ENCODE measurements at places on chromosomes 12 and 14.

GRCh38 chr12:123879101-123879500 is 93.5 kb downstream of the CCDC92 start:
- no peak for DNase-seq

GRCh38 chr14:52738409-52738808 is 8.4 kb downstream of the STYX start:
- no peak for DNase-seq

- DNase-seq: no peak
Measured at GRCh38 chr12:80040075-80040738, 59.1 kb upstream of the OTOGL start.

DNA sequence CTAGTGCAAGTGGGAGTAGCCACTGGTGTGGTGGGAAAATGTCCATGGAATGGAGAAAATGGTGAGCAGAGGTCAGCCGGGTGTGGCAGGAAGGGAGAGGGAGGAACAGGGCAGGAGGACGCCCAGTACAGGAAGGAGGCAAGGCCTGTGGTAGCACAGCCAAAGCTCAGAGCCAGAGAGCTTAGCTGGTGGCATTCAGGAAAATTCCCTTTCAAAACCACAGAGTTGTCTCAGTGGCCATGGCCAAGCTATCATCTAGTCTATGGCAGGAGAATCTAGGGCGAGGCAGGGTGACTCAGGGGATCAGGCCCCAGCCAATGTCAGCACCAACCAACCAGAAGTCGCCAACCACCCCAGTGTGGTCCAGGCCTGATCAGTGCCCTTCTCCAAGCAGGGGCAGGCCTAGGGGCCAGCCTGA is 67.7 kb upstream of the DDX11 start:
- peak; percentile 99 for DNase-seq

DNA sequence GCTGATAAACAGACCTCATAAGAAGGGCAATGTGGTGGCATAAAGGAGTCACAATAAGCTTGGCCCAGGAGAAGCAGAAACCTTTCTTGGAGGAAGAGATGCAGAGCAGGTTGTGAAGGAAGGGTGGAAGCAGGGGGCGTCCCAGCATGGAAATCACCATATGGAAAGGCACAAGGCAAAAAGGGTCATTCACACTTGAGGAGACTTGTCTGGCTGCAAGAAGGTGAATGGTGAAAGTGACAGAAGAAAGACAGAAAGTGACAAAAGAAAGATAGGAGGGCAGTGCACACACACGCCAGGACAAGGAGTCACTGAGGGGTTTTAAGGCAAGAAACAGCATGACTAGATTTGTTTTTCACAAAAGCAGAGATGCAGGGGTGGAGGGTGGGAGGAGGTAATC is 38.3 kb downstream of the GALNT4 start:
- no peak for DNase-seq

DNA sequence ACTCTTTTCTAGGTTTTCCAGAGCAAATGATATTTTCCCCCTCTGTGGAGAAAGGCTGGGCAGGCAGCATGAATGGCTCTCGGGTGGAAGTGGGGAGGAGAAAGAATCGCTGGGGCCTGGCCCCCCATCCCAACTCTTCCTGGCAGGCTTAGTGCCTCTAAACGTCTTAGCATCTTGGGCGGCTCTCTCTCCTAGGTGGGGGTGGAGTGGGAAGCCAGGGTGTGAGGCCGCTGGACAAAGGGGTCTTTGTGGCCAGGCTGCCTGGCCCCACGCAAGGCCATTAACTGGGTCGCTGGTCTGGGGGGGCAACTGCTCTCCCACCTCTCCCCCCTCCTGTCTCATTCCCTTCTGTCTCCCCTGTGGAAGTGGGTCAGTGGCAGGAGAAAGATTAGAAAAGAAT is 4.7 kb downstream of the LRP1-AS start:
- DNase-seq: no peak

- peak; percentile 67 for DNase-seq
Measured at GRCh38 chr12:873954-874353, 75.5 kb downstream of the RAD52 start.

DNA sequence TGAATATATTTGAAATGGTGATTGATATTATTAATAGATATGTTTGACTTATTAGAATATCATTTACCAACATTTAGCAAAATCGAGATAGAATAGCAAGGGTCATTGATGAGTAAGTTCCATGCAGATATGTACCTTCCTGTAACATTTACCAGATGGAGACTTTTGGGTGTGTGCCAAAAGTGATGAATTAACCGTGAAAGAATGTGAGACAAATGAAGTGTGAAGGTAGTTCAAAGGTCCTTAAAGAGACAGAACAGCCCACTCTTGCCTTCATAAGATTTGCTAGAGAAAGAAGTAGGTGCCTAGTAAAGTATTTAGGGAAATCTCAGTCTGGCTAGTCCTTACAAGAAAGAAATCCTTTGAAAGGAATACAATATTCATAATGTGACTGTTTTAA is 45.5 kb downstream of the FGD4 start:
- DNase-seq: no peak

DNA sequence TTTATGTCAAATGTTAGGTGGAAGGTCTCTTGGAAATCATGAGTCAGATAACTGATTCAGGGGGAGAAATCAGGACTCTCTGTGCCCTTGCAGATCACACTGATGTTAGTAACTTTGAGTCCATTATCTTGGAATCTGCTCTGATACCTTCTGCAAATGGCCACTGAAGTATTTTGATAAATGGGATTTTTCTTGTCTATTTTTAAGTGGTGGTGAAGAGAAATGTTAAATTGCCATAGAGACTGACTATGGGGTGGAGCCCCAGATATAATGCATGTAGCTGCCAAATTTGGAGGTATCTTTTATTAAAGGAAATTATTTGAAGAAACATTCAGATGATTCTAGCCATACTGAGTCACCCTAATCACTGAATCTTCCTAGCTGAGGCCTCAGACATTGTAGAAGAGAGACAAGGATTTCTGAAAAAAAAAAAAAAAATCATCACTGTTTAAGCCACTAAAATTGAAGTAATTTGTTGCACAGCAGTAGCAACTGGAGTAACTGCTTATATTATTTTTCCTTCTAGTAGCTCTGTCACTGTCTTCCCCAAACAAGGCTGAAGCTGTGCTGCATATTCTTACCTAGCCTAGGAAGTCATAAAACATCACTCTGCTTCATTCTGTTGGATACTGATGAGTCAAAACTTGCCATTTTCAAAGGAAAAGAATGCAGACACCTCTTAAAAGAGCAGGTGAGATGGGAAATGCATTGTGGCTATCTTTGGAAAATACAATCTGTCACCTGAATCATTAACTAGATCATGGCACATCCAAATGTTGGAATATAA is 36.0 kb upstream of the CLEC14A start:
- DNase-seq: no peak

- DNase-seq: no peak
Measured at GRCh38 chr14:35390577-35391387, 13.8 kb downstream of the NFKBIA start.

DNA sequence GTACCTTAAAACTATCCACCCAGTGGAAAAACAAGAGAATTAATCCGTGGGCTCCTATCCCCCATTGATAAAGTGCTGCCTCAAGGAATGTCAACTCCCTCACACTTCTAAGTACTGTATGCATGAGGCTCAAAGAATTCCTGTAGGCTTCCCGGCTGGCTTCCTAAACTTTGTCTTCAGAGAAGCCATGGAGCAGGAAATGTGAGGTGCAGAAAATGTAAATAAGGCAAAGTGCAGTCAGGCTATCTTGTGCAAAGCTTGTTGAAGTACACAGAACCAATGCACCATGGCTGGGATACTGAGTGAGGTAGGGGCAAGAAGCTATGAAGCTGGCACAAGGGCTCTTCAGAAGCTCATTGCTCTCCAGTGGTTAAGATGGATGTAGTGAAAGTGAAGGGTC is 611.0 kb downstream of the FSCB start:
- DNase-seq: no peak

DNA sequence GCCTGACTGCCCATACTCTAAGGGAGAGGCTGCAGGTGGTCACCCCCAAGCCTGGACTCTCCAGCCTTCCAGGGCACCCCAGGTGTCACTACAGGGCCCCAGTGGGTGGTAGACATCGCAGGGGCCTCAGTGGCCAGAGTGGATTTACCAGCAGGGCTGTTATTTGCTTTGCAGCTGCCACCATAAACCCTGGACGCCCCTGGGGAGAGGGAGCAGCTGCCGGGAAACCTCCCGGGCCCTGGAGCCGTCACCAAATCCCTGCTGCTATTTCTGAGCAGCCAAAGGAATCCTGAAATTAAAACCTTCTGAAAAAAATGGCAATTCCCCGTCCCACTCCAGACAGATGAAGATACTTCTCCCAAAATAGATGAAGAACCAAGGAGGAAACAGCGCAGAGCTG is 13.9 kb downstream of the TMEM119 start:
- peak; percentile 96 for DNase-seq

GRCh38 chr12:70154087-70154638 is 89.1 kb upstream of the CNOT2 start:
- DNase-seq: no peak

DNA sequence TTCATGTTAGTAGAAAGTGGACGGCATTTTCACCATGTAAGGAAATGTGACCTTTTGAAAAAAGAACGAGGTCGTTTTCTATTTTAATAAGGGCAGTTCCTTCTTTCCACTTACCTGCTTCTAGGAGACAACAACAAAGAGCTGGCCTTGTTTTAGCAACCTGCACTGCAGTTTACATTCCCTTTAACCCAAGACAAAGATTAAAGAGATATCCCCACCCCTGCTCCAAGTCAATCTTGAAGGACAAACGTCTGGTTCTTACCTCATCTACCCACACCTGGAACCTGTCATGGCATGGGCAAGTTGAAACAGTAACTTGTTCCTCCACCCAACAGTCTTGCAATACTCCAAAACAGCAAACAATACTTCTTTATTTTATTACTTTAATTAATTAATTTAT is 32.7 kb downstream of the ZCCHC8 start:
- no peak for DNase-seq

DNA sequence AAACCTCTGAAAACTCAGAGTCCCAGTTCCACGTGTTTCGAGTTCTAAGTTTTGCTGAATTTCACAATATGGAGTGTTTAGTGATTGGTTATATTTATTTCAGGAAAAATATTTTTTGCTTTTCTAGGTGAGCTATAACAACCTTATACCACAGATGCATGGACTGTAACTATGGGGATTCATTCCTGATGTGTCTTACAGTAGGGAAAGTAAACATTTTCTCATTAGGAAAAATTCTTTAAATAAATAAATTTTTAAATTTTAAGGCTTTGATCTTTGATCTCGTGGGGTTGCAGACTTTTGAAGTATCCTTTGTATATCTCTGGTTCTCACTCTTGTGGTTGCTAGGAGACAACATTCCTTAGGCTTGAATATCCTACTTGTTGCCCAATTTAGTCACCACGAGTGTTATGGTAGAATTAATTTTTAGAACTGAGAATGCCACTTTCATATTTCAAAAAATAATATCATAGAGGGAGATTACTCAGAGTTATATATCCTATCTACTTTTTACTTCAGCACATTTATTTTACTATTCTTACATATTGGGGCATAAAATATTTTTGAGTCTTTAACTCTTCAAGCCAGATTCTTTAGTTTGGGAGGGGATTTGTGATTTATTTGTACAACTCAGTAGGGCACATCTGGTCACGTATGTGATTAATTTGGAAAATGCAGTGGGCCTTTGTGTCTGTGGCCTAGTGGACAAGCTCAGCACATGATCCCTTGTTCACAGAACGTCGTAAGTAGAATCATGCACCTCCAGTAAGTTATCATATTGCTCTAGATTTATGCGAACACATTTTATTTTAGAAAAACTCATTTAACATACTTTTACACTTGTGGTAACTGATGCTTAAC is 224.0 kb downstream of the TTC6 start:
- peak; percentile 84 for DNase-seq

- DNase-seq: peak; percentile 98
Measured at GRCh38 chr12:113245695-113246477, 24.6 kb downstream of the TPCN1 start.

- no peak for DNase-seq
Measured at GRCh38 chr14:51145246-51145645, 50.3 kb upstream of the TRIM9 start.

DNA sequence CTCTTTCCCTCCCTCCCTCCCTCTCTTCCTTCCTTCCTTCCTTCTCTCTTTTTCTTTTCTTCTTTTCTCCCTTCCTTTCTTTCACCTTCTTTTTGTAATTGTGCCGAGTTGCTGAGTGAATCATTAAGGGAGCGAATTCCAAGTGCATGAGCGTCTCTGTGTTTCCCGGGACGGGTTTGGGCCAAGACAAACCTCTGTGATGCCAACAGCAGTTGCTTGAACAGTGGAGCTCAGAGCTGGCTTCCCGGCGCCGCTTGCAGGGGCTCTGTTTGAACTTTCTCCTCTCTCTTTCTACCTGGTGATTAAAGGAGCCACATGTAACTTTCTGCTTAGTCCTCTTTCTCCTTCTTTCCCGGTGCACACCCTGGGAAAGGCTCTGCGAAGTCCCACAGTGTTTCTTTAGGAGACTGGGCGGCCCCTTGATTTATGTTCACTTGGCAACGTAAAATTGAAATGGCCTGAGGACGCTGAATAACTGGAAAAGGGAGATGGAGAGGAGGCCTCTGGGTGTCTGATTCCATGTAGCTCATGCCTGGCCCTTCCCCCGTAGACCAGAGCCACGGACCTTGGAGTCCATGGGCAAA is 33.7 kb upstream of the MAP1LC3B2 start:
- DNase-seq: peak; percentile 85

GRCh38 chr14:44041700-44042099 is 465.4 kb downstream of the FSCB start:
- DNase-seq: no peak

- DNase-seq: peak; percentile 79
Measured at GRCh38 chr12:58794859-58795258, 125.4 kb downstream of the LRIG3 start.

DNA sequence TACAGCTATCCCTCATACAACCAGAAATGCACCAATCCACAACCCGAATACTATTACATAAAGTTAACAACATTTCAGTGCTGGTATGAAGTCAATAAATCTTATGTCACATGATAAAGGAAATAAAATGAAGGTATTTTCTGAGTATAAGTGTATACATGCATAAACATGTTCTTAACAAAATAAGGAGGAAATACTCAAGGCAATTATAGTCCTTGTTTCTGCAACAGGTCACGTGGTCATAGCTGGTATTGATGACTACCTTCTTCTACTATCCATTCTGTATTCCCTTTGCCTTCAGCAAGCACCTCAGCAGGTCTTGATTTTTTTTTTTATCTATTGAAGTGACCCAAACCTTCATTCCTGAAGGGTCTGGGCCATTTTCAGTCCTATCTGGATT is 675.6 kb downstream of the RPL10L start:
- no peak for DNase-seq

- no peak for DNase-seq
Measured at GRCh38 chr12:10018386-10018785, 8.0 kb downstream of the CLEC12B start.

DNA sequence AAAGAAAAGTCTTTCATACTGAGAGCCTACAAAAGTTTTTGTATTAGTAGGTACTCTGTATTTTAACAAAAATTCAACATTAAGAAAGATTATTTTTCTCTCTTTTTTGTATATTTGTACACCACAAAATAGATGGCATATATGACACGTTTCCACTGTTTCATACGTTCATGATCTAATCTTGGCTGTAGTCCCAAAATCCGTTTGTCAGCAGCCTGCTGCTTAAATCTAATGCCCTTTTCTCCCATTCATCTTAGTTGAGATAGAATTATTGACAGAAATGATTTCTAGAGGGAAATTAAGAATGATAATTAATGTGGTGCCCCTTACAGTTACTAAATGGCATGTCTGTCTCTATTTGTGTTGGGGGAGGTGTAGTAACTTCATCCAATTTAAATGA is 140.7 kb upstream of the NOVA1 start:
- DNase-seq: no peak

- DNase-seq: peak; percentile 87
Measured at GRCh38 chr14:74620497-74620921, 8.5 kb upstream of the LTBP2 start.

- DNase-seq: peak; percentile 40
Measured at GRCh38 chr12:64236549-64236948, 14.5 kb upstream of the KICS2 start.
